ENCODE measurements at places on chromosomes 12 and 14.

GRCh38 chr12:96606644-96607043, 117.3 kb downstream of the CFAP54 start:
- no peak for DNase-seq

DNA sequence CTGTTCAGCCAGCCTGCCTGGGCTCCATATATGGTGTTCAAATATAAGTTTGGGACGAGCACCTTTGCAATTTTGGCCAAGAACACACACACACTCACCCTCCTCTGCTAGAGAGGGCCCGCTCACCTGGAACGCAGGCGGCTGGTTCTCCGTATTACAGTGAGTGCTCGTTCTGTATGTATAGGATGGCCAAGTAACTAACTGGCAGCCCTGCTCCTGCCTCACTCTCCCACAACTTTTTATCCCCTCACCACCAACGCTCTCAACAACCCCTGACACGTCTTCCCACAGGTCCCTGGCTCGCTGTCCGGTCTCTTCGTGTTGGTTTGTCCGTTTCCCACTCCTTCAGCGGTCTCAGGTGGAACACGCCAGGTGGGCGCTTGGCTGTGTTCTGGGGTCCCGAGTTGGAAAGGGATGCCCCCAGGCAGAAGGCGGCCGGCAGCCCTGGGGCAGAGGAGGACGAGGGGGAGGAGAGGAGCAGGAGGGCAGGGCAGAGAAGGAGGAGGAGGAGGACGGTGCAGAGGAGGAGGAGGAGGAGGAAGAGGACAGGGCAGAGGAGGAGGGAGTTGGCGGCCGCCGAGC, 398 bp upstream of the MSRB3 start:
- DNase-seq: no peak

DNA sequence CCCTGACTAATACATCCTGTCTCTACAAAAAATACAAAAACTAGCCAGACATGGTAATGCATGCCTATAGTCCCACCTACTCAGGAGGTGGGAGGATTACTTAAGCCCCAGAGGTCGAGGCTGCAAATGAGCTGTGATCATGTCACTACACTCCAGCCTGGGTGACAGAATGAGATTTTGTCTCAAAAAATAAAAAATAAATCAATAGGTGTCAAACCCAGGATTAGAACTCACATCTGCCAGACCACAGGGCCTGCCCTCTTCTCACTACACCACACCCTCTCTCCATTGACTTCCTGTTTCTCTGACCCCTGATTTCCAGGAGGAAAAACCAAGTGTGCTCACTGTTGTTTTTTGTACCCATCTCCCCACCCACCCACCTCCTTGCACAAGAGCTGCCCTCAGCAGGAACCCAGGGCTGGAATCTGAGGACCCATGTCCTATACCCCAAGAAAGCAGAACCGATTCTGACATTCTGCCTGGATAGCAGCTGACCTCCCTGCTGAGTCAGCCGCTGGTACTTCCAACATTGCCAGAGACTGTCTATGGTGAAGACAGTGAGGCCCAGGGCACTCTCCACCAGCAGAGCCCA, 6.2 kb downstream of the CMKLR1 start:
- no peak for DNase-seq

DNA sequence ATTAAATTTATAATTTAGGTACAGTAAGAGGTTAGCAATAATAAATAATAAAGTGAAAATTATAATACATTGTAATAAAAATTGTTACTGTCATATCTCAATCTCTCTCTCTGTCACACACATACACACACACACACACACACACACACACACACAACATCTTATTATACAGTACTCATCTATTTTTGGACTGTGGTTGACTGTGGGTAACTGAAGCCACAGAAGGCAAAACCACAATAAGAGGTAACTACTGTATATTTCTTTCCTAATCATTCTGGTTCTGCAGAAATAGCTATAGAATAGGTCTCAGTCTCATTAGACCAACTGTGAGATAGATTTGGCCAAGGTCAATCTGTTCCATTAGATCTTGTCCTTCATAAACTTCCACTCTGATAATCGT, 33.1 kb upstream of the PTPRO start:
- DNase-seq: no peak

DNA sequence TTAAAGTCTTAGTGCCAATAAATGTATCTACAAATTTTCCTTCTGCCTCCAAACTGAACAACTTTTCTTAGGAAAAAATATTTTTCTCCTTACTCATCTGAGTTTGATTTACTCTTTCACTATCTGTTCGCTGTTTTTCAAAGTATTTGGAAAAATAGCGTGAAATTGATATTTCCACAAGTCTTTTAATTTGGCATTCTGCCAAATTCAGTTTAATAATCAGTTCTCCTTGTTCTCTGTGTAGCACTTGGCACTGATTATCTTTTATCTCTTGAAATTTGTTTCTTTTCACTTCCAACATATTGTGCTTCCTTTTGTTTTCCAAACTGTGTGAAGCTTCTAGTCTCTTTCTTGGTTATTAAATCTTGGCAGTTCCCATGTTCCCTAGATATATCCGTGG, 559.8 kb downstream of the RPL10L start:
- DNase-seq: no peak

- no peak for DNase-seq
Observed at GRCh38 chr12:103956509-103957027, 9.1 kb upstream of the TDG start.

DNA sequence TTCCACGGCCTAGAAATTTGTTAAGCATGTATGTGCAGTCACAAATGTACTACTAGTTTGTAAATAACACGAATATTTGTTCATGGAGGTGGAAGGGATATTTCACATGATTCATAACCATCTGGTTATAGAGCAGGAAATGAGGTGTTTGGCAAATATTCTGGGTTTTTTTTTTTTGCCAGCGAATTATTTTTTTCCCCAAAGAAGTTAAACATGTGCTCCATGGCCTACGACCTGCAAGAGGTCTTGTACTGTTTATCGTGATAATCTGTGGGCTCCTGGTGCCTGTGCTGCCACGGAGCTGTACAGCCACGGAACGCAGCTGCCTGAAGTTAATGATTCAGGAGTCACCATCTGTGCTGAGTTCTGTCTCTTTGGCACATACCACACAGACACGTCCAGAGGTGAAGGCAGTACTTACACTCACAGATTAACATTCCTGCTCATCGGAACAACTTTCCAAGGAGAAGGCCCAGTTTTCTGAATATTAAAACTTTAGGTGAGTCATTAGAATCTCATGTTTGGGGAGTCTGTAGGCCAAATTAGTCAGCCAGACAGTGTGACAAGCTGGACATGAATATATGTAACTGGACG, 156.3 kb downstream of the TMX1 start:
- peak; percentile 55 for DNase-seq

DNA sequence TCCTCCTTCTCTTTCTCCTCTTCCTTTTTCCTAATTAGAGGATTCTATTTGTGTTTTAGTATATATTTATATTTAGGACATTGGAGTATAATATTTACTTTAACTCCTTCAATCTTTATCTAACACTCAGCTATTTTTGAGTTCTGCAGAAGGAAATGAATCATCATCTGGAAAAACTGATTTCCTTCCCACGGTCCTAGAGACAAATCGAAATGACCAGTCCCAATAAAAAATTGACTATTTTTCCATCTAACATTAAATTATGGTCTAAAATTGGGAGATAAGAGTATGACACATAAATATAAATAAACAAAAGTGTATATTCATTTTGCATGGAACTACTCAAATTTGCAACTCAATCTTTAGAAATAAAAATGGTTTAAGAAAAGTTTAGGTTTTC, 167.4 kb downstream of the TMTC3 start:
- no peak for DNase-seq

DNA sequence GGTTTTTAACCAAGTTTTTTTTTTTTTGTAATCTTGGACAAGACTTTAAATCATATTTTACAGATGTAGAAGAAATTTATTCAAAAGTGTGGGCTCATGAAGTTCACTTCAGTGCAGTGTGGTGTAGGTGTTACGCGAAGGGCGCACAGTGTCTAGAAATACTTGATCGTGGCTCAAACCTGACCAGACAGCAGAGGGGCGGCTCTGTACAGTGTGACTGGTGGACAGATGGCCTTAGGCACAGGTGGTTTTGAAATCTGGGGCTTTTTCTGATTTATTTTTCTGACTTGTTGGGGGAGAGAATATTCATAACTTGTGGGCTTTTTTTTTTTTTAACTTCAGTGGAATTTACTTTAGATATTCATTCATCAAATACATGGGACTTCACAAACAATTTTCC, 179.2 kb downstream of the PELI2 start:
- peak; percentile 53 for DNase-seq

DNA sequence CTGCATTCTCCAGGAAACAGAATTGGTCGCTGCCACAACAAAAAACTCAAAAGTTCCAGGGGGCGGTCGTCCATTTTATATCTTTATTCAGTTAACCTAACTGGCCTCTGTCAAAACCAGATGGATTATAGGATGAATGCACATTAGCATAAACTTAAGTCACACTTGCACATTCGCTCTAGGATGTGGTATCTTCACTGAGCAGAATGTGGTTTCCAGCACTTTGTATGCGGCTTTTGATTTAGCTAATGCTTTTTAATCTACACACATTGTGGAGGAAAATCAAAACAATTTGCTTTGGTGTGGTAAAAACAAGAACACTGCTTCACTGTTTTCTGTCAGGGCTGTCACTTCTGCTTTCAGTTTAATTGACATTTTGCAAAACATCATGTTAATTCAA, 4.5 kb downstream of the TAS2R50 start:
- DNase-seq: no peak

DNA sequence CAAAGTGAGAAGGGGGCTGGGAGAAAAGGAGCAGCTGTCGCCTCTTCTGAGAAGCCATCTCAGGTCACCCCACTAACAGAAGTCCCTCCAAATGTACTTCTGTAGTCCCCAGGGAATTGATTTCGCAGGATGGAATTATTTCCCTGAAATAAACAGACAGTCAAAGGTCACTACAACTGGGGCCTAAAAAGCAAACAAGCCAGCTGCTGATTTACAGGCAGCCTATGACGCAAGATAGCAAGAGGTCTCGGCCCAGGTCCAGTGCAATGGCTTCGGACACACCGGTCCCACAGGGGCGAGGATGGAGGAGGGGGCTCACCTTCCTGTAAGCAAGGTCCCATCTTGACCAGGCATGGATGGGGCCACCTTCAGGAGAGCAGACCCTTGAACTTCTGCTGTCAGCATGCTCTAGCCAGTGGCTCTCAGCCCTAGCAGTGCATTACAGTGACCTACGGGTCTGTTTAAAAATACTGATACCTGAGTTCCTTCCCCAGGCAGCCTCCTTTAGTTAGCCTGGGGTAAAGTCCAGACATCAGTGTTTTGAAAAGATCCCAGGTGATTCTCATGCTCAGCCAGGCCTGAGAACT, 18.1 kb downstream of the NUAK1 start:
- DNase-seq: no peak

DNA sequence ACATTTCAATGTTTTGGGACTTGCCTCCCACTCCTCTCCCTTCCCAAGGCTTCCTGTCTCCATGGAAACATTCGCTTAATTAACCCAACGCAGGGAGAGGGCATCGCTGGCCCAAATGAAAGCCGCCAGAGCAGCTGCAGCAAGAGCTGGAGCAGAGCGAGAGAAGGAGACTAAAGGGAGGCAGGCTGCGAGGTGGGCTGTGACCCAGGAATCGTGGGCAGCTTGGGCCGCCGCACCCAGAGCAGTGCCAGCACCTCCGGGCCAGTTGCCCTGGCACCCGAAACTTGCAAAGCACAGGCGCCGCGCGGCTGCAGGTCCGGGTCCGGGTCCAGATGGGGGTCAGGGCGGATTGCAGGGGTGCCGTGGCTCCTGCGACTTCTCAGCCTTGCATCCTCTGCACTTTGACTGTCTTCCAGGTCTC, 43.5 kb upstream of the PTPRQ start:
- no peak for DNase-seq

- no peak for DNase-seq
Observed at GRCh38 chr12:86052921-86053320, 178.8 kb downstream of the NTS start.

- no peak for DNase-seq
Observed at GRCh38 chr14:55514819-55515490, 65.1 kb upstream of the KTN1 start.

DNA sequence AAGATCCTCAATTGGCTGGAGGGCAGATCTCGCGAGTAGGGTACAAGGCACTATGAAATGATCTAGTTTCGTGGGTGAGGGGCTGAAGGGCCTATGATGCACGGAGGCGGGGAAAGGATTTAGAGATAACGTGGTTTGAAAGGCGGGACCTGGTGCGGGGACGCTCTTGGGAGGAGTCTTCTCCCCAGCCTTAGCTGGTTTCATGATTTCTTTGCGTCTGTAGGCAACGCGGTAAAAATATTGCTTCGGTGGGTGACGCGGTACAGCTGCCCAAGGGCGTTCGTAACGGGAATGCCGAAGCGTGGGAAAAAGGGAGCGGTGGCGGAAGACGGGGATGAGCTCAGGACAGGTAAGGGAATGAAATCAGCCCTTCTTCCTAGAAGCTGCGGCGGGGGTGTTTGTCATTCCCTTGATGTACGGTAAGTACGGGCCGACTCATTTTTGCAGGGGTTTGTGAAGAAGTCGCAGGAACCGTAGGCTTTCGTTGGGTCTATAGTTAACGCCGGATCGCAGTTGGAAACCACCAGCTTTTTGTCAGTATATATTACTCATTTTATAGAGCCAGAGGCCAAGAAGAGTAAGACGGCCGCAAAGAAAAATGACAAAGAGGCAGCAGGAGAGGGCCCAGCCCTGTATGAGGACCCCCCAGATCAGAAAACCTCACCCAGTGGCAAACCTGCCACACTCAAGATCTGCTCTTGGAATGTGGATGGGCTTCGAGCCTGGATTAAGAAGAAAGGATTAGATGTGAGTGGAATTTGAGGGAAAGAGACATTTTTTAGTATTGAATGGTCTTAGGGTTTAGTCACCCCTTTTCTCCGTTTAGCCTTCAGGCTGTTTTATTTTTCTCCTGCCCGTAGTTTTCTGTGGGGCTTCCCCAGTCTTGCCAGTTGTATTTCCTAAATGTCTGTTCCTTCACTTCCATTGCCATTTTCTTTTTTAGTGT, 602 bp downstream of the APEX1 start:
- peak; percentile 83 for DNase-seq

- no peak for DNase-seq
Observed at GRCh38 chr14:85566603-85567002, 36.7 kb downstream of the FLRT2 start.
